H9 (cell line): ENCODE measurements at places on chromosomes 2 and 18. TPM values are rescaled to one million over a fixed set of nuclear protein-coding genes. Genes with fewer than 3 reads are reported as not detected.

Gene PFN4
- not detected in 2 replicates for total RNA-seq

Gene SCYGR8
- total RNA-seq, result not detected in 2 replicates

Gene UPP2
- total RNA-seq, result not detected in 2 replicates

Gene CIB4
- not detected in 2 replicates for total RNA-seq

Gene STK17B
- 6.1 and 6.3 TPM in 2 replicates for total RNA-seq

Gene FIGN
- total RNA-seq, result 12.9 and 14.6 TPM in 2 replicates

Gene SLC4A5
- total RNA-seq, result 0.42 and 0.50 TPM in 2 replicates

Gene SAP130
- 45.6 and 48.3 TPM in 2 replicates for total RNA-seq

Gene CYP20A1
- total RNA-seq, result 21.9 and 23.5 TPM in 2 replicates
